ENCODE measurements at places on chromosomes 13 and 19.

GRCh38 chr13:25973576-25973975 lies 78.2 kb downstream of the SHISA2 start:
- no peak for DNase-seq

GRCh38 chr13:88958821-88959220 lies 1287.7 kb downstream of the SLITRK5 start:
- DNase-seq = no peak

DNA sequence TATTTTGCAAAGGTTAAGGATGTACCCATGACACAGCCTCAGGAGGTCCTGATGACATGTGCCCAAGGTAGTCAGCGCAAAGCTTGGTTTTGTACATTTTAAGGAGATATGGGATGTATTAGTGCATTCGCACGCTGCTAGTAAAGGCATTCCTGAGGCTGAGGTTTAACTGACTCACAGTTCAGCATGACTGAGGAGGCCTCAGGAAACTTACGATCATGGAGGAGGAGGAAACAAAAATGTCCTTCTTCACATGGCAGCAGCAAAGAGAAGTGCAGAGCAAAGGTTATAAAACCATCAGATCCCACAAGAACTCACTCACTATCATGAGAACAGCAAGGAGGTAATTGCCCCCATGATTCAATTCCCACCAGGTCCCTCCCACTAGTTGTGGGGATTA lies 1017.4 kb downstream of the EFNB2 start:
- no peak for DNase-seq

- DNase-seq = no peak
These were observed 440.9 kb downstream of the IRS2 start for GRCh38 chr13:109345433-109345941.

DNA sequence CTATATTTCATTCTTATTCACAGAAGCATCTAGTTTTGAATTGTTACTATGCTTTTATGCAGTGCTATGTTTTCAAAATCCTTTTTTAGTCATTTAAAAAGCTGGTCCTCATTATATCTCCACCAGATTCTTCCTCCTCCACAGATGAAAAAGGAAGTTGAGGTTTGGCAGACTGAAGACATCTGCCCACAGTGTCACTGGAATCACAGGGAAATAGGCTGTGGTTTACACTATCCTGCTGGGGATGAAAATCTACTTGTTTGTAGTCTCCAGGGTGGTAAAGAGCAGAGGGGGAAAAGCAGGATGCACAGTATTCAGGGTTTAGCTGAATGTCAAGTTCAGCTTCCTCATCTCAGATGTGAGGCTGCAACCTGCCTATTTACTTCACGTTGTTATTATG lies 351.2 kb downstream of the DNAJC15 start:
- DNase-seq = no peak

- DNase-seq = no peak
These were observed 26.0 kb downstream of the RAB20 start for GRCh38 chr13:110535526-110535925.

GRCh38 chr13:46088821-46089562 lies 15.8 kb downstream of the CPB2 start:
- no peak for DNase-seq

- DNase-seq = no peak
These were observed 142.5 kb downstream of the LACC1 start for GRCh38 chr13:44022196-44022595.

- DNase-seq = no peak
These were observed 25.5 kb upstream of the TNFRSF19 start for GRCh38 chr13:23544668-23545067.

DNA sequence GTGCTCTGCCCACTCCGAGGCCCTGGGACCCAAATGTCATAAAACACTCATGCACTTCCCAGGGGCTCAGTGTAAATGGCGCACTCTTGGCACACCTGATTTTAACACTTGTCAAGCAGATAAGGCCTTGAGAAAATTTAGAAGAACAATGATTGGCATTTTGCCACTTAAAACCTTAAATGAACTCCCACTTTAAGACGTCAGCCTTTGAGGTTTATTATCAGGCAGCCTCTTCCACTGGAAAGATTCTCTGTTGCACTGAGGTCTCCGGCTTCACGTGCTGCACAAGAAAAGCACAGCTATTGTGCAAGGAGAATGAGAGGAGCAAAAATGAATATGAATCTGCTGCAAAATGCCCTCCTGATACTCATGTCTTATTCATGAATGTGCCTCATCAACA lies 38.5 kb upstream of the ATP11A start:
- DNase-seq = no peak

GRCh38 chr13:87129602-87130300 lies 541.4 kb upstream of the SLITRK5 start:
- no peak for DNase-seq

DNA sequence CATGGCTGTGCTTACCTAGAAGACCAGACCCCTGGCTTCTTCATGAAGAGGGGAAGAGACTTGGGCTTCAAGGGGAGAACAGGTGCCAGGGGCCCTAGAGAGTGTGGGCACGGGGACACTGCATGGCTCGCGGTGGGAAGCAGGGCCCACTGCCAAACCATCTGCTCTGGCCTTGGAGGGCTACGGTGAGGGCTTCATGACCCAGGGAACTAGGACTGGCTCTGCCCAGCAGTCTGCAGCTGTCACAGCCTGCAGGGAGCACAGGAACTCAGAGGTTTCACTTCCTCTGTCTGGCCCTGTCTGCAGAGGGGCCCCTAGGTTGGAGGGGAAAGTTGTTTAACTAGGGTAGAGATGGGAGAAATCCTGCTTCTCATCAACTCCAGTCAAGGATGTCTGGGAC lies 4.3 kb downstream of the ERCC1 start:
- DNase-seq = no peak

DNA sequence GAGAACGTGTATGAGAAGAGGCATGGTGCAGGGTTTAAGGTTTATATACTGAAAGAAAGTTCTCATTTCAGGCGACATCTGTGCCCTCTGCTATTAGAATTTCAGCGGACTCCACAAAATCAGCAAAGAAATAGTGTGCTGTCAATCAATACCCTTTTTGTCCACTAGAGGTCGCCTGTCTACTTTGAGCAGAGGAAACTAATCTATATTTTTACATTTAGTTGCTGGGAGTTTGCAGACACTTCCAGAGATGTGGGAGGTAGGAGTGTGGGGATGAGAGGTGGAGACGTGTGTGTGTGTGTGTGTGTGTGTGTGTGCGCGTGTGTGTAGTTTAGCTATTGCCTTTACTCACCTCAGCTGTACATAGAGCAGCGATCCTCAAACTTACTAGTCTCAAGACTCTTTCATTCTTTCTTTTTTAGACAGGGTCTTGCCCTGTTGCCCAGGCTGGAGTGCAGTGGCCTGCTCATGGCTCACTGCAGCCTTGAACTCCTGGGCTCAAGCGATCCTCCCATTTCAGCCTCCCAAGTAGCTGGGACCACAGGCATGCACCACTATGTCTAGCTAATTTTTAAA lies 9.7 kb downstream of the INAFM1 start:
- DNase-seq = peak; percentile 20

GRCh38 chr13:106115081-106115480 lies 420.4 kb downstream of the EFNB2 start:
- DNase-seq = no peak

GRCh38 chr13:95494082-95494681 lies 58.3 kb upstream of the CLDN10 start:
- DNase-seq = no peak

- no peak for DNase-seq
These were observed 66.6 kb downstream of the CHST8 start for GRCh38 chr19:33688171-33688992.

GRCh38 chr13:78599645-78600279 lies 3.6 kb downstream of the POU4F1 start:
- no peak for DNase-seq

- DNase-seq = no peak
These were observed 2.8 kb downstream of the SLC10A2 start for GRCh38 chr13:103063376-103063775.

DNA sequence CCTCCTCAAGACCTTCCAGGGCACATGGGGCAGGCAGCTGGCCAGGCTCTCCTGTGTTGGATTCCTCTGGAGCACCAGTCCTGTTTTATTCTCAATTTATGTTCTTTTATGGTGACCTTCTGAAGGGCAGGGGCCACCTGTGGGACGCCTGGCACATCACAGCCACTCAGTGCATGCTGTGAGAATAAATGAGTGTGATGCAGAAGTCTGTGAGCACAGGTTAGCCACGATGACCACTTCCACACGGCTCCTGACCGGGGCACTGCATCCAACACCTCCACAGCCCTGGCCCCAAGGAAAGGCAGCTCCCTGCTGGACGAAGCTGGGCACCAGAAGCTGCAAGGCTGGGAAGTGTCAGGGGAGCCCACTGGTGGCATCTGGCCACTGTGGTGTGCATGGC lies 122.8 kb downstream of the CRYL1 start:
- DNase-seq = no peak

DNA sequence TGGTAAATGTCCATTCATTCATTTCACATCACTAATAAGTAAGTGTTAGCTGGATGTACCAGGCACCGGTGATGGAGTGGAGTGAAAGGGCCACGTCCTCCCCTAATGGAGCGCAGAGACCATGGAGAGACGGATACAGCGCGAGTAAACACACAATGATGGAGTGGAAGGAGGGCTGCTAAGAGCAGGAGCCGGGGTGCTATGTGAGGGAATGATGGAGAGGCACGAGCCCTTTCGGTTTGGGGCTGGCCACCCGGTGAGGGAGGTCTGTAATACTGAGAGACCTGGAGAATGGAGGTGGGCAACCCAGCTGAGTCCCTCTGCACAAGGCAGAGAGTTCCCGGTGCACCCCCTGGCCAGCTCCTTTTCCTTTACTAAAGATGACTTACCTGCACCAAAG lies 53.7 kb downstream of the PEPD start:
- DNase-seq = no peak

GRCh38 chr13:73492811-73493210 lies 434.0 kb downstream of the KLF5 start:
- DNase-seq = no peak

- DNase-seq = no peak
These were observed 573.8 kb upstream of the ARGLU1 start for GRCh38 chr13:107141767-107142166.

GRCh38 chr19:35991731-35992450 lies 3.1 kb upstream of the SDHAF1 start:
- DNase-seq = no peak

- no peak for DNase-seq
These were observed 108.6 kb downstream of the TNFRSF19 start for GRCh38 chr13:23678795-23679194.

DNA sequence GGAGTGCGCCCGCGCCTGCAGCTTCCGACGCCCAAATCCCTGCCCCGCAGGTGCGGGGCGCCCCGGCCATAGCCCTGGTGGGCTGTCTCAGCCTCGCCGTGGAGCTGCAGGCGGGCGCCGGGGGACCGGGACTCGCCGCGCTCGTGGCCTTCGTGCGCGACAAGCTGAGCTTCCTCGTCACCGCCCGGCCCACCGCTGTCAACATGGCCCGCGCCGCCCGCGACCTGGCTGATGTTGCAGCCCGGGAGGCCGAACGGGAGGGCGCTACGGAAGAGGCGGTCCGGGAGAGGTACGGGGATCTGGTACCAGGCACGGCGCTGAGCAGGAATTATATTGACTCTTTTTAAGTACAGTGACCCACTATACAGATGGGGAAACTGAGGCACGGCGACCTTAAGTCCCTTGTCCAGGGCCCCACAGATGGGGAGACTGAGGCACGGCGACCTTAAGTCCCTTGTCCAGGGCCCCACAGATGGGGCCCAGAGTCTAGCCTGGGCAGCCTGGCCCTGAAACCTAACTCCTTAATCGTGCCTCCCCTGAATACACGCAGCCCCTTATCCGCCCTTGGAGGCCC lies 586 bp downstream of the MRI1 start:
- DNase-seq = no peak

GRCh38 chr19:52191389-52191788 lies 1.5 kb downstream of the PPP2R1A start:
- DNase-seq = no peak

DNA sequence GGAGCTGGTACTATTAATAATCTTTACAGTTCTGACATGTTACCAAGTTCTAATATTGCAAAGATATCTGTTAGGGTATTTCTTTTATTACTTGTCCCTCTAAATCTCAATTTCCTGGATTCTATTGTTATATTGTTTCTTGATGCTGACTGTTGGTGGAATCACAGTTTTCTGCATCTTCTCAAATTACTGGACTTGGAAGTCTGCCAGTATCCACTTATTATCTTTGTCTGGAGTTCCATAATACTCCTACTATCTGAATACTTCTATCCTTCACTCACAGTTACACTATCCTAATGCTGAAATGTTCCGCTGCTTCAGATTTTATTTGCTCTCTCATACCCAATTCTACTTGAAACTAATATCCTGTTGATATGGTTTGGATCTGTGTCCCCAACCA lies 1985.7 kb upstream of the PRR20A start:
- DNase-seq = no peak

DNA sequence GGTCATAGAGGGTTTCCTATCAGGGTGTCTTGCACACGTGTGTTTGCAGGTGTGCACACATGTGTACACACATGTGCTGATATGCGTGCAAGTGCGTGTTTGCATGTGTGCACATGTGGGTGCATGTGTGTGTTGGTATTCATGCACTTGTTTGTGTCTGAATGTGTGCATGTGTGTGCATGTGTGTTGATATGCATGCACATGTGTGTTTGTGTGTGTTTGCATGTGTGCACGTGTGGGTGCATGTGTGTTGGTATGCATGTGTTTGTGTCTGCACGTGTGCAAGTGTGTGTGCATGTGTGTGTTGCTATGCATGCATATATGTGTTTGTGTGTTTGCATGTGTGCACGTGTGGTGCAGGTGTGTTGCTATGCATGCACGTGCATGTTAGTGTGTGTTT lies 150.5 kb downstream of the SOX1 start:
- DNase-seq = no peak

DNA sequence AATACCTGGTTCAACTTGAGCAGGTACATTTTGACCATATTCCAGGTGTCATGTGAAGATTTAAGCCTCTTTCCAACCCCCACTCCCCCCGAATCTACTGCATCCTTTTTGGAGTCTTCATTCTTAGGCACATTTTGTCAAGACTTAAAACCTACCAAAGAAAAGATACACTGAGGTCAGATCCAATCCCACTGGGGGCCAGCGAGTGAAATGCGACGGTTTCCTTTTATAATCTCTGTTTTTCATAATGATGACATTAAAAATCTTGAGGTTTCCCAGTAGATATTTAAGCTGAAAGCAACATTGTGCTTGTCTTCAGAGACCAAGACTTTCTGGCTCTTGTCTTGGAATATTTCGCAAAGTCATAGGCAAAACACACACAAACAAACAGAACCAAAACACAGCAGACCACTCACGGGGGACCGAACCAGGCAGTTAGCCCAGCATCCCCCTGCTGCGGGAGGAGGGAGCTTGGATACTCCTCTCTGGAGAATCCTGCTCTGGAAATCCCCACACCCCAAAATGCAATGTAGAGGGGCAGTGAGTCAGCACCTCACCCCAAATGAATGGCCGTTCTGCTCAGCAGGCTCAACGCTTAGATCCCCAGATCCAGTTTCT lies 506 bp upstream of the GAS6 start:
- no peak for DNase-seq

GRCh38 chr19:35265126-35265899 lies 3.4 kb upstream of the USF2 start:
- no peak for DNase-seq

GRCh38 chr13:29165216-29165615 lies 345.1 kb downstream of the MTUS2 start:
- no peak for DNase-seq
